ENCODE measurements at places on chromosomes 12 and 14.
A peak's percentile ranks its signal among the peaks of the same experiment; 100 is the strongest.

- DNase-seq, result no peak
Measured at GRCh38 chr12:84641940-84642545, 270.6 kb downstream of the SLC6A15 start.

DNA sequence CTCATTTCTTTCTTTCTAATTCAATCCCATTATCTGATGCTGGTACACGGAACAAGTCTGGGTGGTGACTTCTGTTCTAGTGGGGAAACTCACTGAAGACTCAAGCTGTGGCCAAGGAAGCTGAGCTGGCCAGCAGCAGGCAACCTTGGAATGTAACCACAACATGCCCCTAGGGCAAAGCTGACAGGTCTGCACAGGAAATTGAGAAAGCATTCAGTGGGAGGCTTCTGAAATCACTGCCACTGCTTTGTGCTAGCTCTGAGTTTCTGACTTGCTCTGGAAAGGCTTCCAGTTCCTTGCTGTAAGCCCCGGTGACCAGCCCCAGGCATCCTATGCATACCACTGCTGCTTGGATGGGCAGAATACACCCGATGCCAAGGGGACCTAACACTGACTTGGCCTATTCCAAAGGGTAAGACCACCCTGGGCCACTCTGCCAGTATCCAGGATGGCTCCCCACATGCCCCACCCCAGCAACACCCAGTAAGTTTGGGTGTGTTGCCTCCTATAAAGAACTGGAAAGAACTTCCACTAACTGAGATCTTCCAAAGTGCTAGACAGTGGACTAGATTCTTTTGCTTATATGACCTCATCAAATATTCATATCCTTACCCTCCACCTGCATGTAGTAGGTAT, 84.5 kb upstream of the CDKN3 start:
- DNase-seq, result peak; percentile 94

DNA sequence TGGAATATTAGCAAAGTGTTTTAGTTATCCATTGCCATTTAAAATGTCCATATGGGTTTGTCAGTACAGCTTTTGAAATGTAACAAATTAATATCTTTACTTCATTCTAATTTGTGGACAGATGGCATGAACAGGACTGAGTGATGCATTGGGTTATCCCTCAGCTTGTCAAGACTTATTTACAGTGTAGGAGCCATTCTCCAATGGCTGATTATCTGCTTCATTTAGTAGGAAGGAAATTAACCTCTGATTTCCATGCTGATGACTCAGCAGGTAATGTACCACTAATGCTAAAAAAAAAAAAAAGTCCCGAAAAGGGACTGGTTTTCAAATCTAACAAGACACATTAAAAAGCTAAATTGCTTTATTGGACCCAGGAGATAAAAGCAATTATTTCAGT, 1149.0 kb upstream of the USP15 start:
- no peak for DNase-seq

GRCh38 chr12:28552251-28552970, 362.2 kb downstream of the CCDC91 start:
- DNase-seq, result no peak

DNA sequence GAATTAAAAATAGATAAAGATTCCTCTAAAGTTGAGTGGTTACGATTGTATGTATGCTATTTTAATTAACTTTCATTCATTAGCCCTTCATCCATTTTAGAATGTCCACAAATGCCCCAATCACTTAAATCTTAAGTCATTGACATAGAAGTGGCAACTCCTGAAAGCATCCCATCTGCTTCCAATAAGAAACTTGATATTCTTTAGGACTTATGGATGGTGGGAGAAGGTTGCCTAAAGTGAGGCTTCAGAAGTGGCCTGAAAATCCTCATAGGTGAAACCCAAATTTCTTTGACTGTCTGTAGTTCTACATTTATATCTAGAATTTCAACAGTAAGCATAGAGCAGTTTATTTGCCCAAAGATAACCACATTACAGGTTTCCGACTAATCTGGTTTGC, 161.7 kb upstream of the HMGA2 start:
- DNase-seq, result no peak

DNA sequence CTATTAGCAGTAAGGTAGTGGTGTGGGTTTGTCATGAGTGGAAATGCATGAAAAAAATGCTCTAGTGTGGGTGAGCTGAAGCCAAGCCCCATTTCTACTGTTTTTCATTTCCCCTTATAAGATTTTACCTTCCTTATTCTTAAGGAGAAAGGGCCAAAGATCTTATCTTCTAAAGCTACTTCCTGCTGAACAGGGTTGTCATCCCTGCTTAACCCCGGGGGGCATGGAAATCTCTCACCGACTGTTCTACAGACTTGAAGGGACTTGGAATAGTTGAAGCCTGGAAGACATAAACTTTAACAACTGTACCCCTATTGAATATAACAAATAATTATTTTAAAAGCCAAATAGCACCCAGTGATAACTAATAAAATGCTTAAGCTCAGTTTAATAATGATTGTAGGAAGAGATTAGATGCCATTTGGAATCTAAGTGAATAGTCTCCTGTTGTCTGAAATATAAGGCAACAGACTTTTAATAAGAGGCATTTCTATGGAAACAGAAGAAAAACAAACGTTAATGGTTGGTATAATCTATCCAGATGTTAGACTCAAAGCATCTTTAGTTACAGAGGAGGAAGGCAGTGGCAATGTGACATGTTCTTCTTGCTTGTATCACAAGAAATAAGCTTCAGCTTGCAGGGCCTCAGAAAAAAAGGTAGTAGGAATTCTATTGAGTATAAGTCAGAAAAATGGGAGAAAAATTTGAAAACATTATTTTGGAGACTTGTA, 1.8 kb upstream of the GMFB start:
- no peak for DNase-seq

DNA sequence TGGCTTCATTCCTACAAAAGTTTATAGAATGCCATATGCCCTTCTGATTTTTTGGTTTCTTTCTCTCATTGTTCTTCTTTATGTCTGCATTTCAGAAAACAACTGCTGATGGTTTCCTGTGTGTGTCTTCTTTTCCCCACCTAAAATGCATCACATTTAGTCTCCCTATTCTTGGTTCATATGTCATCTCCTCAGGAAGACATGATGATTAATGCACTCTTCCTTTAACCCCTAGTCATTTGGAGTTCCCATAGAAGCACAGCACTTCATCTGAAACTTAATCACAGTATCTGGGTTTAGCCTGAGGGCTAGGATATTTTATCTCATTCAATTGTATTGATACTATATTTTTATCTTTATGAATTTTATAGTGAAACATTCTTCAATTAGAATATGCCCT, 21.5 kb downstream of the GNPNAT1 start:
- peak; percentile 13 for DNase-seq

- DNase-seq, result peak; percentile 46
Measured at GRCh38 chr12:108193917-108194316, 64.8 kb downstream of the WSCD2 start.

DNA sequence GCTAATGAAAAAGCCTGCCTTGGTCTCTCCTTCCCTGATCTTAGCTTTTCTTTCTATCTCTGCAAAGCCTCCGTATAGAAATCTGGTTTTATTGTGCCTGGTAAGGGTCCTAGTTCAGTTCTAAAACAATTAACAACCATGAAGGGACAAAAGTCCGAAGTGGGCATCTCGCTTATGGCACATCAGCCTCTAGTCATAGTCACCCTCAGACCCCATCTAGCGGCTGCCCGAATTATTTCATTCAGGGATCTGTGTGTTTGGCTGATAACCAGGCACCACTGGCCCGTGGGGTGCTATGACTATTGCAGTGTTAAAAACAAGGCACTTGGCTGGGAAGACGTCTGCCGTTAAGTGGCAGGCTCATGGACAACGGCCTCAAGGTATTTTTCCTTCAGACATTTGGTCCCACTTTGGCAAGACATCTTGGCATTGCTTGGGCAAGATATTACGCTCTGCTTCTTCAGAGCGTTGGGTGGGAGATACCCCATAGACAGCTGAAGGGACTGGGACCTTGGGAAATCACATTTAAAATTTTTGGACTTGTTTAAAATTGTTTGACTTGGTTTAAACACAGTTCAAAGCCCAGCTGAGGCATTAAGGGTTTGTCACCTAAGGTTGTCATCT, 87.1 kb downstream of the SINHCAF start:
- peak; percentile 72 for DNase-seq

- peak; percentile 23 for DNase-seq
Measured at GRCh38 chr12:4272424-4273272, 914 bp upstream of the CCND2 start.

- DNase-seq, result no peak
Measured at GRCh38 chr12:103441437-103442181, 54.2 kb downstream of the C12orf42 start.

DNA sequence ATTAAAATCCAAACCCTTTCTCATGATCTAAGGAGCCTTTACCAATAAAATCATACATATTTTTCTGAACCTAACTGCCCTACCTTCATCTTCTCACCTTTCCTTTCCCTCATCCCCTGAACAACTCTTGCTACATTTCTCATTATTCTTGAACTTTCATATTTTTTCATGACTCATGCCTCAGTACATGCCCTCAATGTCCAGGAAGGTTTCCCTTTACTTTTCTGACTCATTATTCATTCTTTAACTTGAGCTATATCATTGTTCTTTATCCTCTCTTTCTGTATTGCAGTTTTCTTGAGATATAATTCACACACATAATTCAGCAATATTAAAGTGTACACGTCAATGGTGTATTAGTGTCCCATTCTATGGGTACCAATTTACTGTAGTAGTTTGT, 231.0 kb downstream of the ALG10B start:
- no peak for DNase-seq

DNA sequence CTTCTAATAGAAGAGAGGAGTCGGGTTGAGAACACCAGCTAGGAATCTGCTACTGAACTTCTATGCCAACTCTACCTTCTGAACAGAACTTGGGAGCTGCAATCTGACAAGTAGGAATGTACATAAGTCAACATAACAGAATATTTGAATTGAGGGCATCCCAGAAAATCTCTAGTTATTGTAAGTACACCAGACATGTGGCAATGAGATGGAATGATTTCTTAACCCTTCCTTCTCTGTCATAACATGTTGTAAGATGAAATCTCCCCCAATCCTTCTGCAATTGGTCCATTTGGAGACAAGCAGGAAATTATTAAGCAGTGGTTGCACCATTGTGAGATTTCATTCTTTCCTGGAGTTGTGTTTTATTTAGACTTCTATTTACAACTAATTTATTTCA, 68.7 kb upstream of the TMPO start:
- DNase-seq, result peak; percentile 70

DNA sequence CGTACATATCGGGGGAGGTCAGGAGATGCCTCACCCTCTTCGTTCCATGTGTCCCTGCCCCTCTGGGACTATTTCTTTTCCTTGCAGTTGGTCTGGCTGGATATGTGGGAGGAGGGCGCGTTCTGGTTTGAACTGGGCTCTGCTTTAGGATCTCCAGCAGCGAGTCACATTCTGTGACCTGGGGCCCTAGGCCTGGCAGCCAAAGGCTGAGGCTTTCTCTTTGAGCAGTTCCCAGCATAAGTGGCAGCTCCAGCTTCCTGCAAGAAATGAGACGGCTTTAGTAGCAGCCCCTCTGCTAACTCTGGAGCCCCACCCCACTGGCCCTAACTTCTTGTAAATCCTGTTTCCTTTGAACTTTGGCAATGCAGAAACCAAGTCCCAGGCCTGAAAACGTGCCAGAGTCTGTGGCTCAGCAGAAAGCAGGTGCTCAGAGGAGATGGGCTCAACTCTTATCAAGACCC, 274.8 kb downstream of the DPF3 start:
- no peak for DNase-seq

DNA sequence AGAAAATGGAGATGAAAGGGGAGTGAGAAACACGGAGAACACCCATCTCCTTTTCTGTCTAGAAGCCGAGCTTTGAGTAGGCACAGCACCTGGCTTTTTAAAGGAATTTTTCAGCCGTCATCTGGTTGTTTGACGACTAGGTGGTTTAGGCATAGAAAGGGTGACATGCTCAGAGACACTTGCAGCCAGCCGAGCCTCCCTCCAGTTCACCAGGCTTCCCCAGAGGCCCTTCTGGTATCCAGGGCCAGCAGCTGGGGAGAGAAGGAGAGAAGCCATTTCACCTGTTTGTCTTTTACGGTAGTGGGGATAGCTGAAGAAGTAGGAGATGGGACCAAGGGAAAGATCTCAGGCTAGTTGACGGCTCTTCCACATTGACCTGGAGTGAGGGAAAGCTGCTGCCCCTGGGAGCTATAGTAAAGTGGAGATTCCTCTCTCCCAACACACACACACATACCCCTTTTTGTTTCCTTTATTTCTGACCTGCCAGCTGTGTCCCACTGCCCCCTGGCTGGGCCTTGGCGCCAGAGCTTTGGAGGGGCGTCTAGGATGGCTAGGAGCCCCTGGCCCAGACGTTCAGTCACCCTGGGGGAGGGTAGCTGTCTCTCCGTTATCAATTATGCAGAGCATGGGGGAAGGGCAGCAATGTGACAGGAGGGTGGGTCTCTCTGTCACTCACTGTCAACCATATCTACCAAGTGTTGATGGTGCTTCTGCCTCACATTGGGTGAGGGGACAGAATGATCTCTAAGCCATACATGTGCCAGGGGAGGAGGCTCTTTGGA, 5.5 kb downstream of the MAP3K12 start:
- DNase-seq, result no peak

DNA sequence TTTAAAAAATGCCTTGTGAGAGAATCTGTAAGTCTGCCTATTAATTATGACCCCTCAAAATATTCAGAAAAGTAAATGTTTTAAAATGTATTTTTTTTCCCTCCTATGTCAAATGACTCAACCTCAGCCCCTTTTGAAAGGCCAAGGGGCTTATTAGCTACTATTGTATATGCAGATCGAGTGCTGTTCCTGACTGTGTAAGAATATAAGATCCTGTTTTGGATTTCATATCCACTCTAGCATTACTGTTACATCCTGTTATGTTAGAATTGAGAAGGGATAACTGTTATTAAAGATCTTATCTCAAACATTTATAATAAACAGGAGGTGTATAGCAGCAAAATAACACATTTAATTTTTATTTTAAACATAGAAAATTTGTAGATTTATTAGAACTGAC, 46.6 kb upstream of the TPH2 start:
- DNase-seq, result no peak

GRCh38 chr14:85535321-85535720, 5.4 kb downstream of the FLRT2 start:
- no peak for DNase-seq

GRCh38 chr12:517538-517937, 57.8 kb downstream of the B4GALNT3 start:
- no peak for DNase-seq

GRCh38 chr12:74624201-74624600, 86.6 kb downstream of the ATXN7L3B start:
- DNase-seq, result no peak

GRCh38 chr12:44655846-44656245, 220.3 kb downstream of the NELL2 start:
- no peak for DNase-seq

DNA sequence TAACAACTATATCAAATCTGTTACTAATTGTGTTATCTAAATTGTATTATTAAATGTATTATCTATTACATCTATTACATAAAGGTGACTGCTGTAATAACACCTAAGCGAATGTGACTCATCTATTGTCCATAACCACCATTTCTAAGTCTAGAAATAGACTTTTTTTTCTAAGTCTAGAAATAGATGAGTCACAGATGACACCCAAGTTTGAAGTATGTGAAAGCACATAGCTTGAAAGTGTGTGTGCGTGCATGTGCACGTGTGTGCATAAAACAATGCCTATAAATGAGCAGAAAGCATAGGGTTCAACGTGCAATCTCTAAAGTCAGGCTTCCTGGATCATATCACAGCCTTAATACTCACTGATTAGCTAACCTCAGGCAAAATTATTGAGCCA, 451.3 kb upstream of the USP15 start:
- DNase-seq, result peak; percentile 1

GRCh38 chr12:26162905-26163304, 32.5 kb upstream of the SSPN start:
- no peak for DNase-seq

Data from choroid plexus epithelial cell (primary cell).